Mucosa of descending colon (tissue), 3 donors: ENCODE measurements at places on chromosomes 4 and X. TPM values are rescaled to one million over a fixed set of nuclear protein-coding genes. Genes with fewer than 3 reads are reported as not detected.

Gene CT45A10
- not detected for total RNA-seq

DNA sequence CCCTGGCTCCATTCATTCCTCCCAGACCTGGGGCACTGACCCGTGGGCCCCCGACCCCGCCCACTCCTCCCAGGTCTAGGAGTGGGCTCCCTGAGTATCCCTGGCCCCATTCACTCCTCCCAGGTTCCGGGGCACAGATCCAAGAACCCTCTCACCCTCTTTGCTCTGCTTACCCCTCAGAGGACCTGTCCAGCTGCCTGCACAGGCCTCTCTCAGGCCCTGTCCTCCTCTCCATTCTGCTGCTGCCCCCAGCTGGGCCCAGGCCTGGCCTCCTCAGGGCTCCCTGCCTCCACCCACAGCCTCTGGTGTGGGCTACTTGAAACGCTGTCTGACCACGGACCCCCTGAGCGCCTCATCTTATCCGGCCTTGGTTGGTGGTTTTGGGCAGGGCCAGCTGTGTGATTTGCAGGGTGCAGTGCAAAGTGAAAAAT lies 217.7 kb upstream of the PSAPL1 start:
- no peak for DNase-seq

DNA sequence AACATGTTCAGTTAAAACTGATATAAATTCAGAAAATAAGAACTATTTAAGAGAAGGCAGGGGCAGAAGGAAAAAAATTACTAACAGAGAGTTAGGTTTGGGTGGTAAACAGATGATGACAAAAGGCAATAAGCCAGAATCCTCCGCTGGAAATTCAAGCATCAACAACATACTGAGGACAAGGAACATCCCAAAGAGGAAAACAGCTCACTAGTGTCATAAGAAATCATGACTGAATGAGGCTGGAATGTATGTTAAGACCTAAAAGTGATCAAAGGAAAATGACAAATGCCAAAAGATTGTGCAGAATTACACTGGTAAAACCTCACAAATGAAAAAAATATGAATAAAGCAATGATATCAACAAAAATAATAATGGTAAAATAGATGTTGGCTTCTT lies 88.4 kb downstream of the WDFY3 start:
- DNase-seq, result no peak

Gene RAPGEF2
- total RNA-seq, result 68.2 TPM

Gene TBC1D1
- 249 TPM for total RNA-seq

Gene LEF1
- 3.9 TPM for total RNA-seq

GRCh38 chrX:47873123-47873522 lies 36.4 kb downstream of the ZNF81 start:
- DNase-seq, result no peak

GRCh38 chr4:110622841-110623717 lies at the start of gene PITX2:
PITX2 (minus strand) TSS chr4:110623077; CDS start chr4:110622460, 617 bp downstream.
- peak; percentile 93 for DNase-seq

DNA sequence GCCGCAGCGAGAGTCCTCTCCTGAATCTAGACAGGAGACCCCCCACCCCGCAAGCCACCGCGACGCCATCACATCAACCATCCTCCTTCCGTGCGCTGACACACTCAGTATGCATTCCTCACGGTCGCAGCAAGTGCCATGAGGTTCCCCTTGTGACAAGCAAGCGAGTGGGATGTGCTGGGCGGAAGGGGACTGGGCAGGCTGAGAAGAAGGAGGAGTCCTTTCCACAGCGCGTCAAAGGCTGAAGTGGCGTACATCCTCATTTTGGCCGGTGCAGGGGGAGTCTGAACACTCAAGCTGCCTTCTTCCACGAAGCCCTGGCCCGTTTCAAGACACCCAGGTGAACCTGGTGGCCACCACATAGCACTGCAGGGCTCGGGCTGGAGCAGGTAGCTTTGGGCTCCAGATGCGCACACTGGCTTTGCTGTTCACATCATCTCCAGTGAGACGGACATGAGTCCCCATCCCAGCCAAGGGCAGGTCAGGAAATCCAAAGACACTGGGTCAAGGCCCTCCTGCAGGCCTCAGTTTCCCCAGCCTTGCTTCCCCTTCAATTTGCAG lies 30.4 kb downstream of the CCNQ start:
- DNase-seq, result no peak

Gene DKK2
- total RNA-seq, result 0.36 TPM

DNA sequence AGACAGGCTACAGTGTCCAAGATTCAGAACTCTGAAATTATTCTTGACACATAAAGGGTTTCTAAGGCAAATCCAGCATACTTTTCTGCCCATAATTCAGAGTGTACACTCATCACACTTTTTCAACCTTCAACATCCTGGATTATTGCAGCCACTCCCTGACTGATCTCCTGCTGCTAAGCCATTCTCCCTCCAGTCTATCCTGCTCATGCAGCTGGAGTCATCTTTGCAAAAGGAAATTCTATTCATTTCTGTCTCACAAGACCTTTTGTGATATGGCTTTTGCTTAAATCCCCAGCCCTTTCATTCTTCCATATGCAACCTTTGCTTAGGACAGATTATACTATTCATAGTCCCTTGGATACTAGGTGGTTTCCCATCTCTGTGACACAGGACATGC lies 236.1 kb upstream of the LDB2 start:
- no peak for DNase-seq

- no peak for DNase-seq
These were observed 193.0 kb upstream of the IGFBP7 start for GRCh38 chr4:57303012-57303751.

Gene PGM2
- total RNA-seq, result 22.1 TPM

Gene TMSB15C
- total RNA-seq, result 0.87 TPM

- DNase-seq, result no peak
These were observed 19.1 kb downstream of the HAUS3 start for GRCh38 chr4:2222838-2223237.

DNA sequence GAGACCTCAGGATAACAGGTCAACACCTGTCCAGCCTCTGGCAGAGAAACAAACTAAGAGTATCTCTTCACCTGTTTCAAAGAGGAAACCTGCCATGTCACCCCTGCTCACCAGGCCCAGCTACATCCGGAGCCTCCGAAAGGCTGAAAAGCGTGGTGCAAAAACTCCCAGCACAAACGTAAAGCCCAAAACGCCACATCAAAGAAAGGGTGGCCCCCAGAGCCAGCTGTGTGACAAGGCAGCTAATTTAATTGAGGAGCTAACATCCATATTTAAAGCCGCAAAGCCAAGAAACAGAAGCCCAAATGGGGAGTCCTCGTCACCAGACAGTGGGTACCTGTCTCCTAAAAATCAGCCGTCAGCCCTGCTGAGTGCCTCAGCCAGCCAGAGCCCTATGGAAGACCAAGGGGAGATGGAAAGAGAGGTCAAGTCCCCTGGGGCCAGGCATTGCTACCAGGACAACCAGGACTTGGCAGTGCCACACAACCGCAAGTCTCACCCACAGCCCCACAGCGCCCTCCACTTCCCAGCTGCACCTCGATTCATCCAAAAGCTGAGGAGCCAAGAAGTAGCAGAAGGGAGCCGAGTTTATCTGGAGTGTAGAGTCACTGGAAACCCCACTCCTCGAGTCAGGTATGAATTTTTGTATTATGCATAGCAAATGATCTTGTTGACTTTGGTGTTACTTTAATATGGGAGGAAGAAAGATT lies 15.1 kb downstream of the PALLD start:
- DNase-seq, result no peak

Gene NHS
- total RNA-seq, result 2.1 TPM

GRCh38 chr4:106624671-106625070 lies 256.1 kb upstream of the GIMD1 start:
- DNase-seq, result no peak

- peak; percentile 68 for DNase-seq
These were observed 1.0 kb downstream of the RASGEF1B start for GRCh38 chr4:81470456-81471297.

GRCh38 chr4:105601406-105601805 lies 49.0 kb downstream of the ARHGEF38 start:
- DNase-seq, result no peak

DNA sequence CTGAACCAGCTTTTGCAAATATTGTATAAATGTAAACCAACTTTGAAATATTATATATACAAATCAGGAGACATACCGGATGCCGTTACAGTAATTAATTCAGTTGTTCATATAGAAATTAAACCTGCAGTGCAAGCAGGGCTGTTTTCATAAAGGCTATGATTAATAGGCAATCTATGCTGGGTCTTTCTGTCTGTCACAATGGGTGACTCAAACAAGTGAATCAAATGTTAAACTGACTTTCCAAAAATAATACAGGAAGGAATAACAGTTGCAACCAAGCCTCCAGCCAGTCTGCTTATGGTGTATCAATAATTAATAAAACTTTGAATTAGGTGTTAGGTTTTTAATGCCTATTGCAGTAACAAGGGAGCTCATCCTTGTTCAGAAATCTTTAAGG lies 43.9 kb downstream of the GABRB1 start:
- DNase-seq, result no peak

GRCh38 chr4:6779667-6780565 lies 2.6 kb upstream of the KIAA0232 start:
- DNase-seq, result no peak

Gene NAA11
- not detected for total RNA-seq

- DNase-seq, result no peak
These were observed 248.6 kb upstream of the EPHA5 start for GRCh38 chr4:65918872-65919271.

- DNase-seq, result no peak
These were observed 165.7 kb downstream of the KDR start for GRCh38 chr4:54959651-54960116.

DNA sequence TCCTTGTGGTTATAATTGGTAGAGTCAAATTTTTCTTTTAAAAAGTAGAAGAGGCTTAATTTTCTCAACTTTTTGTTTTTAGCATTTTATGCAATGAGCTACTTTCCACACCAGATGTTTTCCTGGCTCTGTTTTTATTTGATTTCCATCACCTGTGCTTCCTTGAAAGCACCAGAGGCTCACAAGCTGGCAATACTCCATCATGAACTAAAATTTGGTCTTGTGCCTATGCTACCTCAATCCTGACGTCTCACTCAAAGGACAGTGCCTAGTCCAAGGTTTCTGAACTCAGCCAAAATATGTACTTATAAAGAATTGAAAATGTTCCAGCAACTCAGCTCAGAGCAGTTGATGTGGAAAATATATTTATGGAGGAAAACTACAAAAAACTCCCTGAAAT lies 914.0 kb upstream of the PRKX start:
- DNase-seq, result no peak

Gene HELQ
- 12.2 TPM for total RNA-seq

DNA sequence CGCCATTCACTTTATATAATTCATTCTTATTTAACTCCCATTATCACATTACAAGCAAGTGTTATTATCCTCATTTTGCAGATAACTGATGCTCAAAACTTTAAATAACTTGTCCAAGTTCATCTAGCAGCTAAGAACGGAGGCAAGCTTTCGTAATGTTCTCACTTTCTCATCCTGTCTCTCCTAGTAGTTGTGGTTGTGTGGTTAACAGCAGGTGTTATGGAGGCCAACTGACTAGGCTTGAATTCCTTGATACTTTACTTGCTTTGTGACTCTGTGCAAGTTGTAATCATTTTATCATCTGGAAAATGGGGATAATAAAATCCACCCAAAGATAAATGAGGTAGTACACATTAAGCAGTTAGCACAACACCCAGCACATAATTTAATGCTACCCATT lies 109.9 kb upstream of the PTPN13 start:
- DNase-seq, result no peak

Gene RHOXF2
- not detected for total RNA-seq

- no peak for DNase-seq
These were observed 25.9 kb downstream of the CFAP299 start for GRCh38 chr4:80361329-80361900.

Gene DNAAF6
- not detected for total RNA-seq

Gene CCDC149
- total RNA-seq, result 23.7 TPM

GRCh38 chr4:184961660-184962059 lies 56.6 kb upstream of the HELT start:
- peak; percentile 84 for DNase-seq

Gene NPNT
- 16.9 TPM for total RNA-seq

DNA sequence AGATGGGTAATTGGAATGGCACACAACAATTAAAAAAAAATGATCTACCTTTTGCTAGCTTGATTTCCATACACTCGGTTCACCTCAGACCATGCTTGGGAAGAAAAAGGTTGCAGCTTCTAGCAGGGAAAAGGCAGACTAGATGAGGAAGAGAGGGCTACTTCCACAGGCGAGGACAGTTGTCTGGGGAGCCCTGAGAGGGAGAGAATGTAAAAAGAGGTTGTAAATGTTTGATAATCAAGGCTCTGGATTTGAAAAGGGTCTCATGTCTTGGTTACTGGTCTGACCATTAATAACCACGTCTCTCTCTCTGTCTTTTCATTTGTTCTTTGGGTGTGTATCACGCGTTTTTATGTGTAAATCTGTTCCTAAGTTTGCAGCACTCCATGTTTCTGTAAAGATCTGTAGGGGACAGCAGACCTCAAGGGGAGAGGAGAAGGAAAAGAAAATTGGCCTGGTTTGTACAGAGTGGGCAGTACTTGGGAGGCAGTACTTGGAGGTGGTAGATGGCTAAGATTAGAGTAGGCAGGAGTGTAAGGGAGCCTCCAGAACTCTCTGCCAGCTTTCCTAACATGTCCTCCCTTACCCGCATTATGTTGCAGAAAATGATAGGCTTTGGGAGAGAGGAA lies 750 bp downstream of the ARMCX5 start:
- DNase-seq, result no peak

DNA sequence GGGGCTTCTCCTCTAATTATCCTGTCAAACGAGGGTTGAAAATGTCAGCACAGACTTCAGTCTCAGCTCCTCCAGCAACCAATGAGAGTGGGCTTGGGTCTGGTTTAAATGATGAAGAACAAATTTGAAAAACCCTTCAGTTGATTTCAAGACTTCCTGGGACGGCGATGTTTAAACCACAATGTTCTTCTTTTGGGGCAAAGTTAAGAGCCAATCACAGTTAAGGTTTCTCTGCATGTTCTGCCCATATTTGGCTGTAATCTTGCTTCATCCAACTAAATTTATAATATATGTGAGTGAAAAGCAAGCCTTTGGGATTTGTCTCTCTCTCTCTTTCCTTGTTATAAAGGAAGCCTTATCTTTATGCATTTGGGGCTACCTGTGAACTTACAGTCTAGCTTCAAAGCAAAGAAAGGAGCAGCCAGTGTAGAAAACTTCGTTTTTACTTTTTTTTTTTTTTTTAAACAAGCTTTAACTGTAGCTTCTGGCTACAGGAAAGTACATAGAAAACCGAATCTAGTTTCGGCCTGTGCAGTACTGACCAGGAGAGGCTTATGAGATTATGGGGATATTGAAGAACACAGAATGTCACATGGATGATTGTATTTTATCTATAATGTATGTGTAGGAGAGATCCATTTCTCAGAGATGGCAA lies 46.8 kb upstream of the FAM9C start:
- no peak for DNase-seq

Gene SRPX
- 50.7 TPM for total RNA-seq
